ENCODE measurements at places on chromosomes 6 and 20.

DNA sequence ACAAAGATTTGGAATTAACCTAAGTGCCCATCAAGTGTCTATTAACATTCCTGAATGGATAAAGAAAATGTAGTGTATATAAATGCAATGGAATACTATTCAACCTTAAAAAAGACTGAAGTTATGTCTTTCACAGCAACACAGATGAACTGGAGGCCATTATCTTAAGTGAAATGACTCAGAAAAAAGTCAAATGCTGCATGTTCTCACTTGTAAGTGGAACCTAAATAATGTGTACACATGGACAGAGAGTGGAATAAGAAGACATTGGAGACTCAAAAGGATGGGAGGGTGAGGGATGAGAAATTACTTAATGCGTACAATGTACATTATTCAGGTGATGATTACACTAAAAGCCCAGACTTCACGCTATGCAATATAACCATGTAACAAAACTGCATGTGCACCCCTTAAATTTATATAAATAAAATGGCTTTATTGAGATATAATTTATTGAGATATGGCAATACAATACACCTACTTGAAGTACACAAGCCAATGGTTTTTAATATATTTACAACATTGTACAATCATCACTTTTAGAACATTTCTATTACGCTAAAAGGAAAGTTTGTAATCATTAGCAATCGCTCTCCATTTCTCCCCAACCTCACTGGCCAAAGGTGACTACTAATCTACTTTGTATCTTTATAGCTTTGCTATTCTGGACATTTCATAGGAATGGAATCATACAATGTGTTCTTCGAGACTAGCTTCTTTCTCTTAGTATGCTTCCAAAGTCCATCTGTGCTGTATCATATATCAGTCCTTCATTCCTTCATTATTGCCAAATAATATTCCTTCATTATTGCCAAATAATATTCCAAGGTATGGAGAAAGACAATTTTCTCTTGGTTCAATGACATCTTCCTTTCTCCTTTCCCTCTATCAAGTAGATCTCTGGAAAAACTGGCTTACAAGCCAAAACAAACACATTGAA is 5.8 kb downstream of the STX7 start:
- DNase-seq = no peak

DNA sequence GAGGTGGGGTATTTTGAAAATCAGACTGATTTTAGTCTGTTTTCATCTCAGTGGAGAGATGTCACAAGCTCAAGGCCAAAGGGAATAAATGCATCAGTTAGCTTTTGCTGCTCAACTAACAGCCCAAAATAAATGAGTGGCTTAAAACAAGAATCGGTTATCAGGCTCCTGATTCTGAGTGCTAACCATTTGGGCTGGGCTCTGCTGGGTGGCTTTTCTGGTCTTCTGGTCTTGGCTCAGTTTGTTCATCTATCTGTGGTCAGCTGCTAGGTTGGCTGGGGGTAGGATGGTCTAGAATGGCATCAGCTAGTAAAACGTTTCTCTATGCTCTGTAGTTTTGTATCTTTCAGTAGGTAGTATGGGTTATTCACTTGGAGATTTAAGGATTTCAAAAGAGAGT is 357.5 kb upstream of the JAG1 start:
- no peak for DNase-seq

DNA sequence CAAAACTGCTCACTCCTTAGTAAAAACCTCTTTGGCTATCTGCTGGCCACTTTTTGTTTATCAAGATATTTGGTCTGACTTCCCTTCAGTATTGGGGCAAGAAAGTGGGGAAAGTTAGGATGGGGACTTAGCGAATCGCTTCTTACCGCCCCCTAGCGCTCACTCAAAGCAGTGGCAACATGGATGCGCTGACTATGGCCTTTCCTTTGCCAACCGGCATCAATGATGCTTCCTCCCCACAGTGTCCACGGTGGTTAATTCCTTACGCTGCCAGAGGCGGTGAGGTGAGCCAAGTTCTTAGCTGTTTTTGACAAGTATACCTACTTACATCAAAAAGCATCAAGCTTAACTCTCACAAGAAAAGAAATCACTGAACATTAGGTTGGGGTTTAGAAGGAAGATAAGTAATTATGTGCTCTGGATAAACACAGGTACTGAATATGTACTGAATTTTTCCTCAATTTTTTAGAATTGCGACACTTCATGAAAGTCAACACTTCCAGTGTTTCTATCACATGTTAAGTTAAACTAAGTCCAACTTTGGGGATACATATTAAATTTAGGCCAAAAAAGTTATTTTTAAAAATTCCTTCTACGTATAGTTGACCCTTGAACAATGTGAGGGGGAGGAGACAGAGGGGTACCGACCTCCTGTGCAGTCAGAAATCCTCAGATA is 86.7 kb downstream of the GMDS start:
- peak; percentile 12 for DNase-seq

DNA sequence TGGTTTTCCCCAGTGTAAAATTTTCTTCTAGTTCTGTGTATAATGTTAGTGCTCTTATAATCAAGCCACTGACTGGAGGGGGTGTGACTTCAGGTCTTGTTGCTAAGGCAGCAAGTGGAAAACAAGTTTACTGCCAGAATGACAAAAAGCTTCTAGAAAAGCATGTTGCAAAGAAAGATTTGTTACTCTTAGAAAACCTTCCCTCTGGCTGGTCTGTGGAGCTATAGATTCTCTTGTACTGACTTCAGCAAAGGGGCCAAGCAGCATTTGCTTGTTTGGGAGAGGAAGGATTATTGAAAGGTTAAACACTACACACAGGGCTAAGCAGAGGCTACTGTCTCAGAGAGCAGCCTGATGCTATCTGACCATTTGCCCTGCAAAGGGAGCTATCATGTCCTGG is 288.8 kb downstream of the BTBD9 start:
- peak; percentile 80 for DNase-seq

DNA sequence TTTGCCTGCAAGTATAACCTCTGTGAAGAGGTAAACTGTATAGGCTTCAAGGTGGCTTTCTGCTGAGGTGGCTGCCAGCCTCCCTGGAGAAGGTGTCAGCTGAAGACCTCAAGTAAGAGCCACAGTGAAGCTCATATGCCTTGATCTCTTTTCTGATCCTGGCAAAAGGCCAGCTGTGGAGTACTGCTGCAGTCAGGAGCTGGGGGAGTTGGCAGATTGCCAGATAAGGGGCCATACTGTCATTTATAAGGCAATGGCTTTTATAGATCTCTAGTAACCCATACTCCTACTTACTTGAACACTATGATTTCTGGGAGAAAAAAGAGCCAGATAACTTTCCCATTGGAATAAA is 8.8 kb upstream of the CEP85L start:
- peak; percentile 89 for DNase-seq

DNA sequence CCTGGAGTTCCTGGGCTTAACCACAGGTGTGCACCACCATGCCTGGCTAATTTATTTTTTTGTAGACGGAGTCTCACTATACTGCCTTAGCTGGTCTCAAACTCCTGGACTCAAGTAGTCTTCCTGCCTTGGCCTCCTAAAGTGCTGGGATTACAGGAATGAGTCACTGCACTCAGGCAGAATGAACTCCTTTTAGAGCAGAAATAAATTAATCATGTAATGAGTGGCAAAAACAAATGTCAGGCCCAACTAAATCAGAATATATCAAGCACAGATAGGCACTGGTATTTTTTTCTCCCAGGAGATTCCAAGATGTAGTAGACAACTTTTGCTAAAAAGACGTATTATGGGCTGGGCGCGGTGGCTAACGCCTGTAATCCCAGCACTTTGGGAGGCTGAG is 2.6 kb downstream of the RPS10 start:
- DNase-seq = no peak

DNA sequence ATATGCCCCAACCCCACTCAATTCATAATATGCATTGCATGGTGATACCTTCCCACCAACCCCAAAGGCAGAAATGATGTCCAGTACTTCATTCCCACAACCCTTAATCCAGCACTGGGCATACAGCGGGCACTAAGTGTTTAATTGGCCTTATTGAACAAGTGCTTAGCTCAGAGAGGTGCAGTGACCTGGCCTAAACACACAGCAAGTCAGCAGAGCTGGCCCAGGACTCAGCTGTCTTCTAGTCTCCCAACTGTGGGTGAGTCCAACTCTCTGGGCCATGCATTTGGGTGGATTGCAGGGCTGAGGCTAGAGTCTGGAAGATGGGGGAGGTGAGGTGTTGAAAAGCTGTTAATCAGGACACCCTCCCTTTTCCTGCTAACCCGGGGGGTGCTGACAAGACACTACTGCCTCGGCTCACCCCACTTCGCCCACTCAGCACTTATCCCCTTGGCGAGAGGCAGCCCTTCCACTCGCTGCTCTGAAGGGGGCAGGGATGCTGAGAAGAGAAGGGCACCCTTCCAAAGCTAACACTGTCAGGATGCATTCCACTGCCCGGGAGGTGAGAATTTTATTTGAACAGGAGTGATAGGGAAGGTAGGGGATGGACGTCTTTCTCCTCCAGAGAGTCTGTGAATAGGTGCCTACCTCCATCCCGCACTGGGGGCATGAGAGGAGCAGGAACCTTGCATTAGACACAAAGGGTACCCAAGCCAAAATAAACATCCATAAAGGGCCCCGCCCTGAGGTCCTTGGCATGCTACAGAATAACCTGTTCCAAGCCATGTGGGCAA is 14.2 kb downstream of the KCNK5 start:
- DNase-seq = no peak

- DNase-seq = no peak
Measured at GRCh38 chr20:10562899-10563298, 110.9 kb downstream of the JAG1 start.

GRCh38 chr6:391559-392440 is at the start of gene IRF4:
TSS of gene IRF4 (plus strand) at chr6:391752. CDS start at chr6:393153, 1,401 bp downstream.
- no peak for DNase-seq

- no peak for DNase-seq
Measured at GRCh38 chr6:134201716-134202115, 116.2 kb downstream of the SGK1 start.

GRCh38 chr6:85452441-85452881 is 2.6 kb downstream of the NT5E start:
- peak; percentile 63 for DNase-seq

DNA sequence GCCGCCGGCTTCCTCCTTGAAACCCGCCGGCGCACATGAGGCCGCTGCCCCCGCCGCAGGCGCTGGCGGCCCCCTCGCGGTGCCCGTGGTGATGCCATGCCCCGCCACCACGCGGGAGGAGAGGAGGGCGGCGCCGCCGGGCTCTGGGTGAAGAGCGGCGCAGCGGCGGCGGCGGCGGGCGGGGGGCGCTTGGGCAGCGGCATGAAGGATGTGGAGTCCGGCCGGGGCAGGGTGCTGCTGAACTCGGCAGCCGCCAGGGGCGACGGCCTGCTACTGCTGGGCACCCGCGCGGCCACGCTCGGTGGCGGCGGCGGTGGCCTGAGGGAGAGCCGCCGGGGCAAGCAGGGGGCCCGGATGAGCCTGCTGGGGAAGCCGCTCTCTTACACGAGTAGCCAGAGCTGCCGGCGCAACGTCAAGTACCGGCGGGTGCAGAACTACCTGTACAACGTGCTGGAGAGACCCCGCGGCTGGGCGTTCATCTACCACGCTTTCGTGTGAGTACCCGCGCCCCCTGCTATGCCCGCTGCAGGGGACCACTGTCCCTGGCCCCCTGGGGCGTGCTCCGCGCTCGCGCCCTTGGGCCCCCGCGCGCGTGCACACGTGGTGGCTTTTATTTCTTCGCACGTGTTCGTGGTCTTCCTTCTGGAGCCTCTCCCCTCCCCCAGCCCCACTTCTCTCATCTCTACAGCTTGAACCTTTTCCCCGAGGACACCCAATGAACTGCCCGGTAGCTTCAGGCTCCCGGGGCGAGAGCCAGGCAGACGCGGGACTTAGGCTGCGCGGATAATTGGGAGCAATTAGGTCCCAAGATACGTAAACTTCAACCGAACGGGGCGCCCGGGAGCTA is 453 bp downstream of the KCNQ5 start:
- DNase-seq = peak; percentile 62

DNA sequence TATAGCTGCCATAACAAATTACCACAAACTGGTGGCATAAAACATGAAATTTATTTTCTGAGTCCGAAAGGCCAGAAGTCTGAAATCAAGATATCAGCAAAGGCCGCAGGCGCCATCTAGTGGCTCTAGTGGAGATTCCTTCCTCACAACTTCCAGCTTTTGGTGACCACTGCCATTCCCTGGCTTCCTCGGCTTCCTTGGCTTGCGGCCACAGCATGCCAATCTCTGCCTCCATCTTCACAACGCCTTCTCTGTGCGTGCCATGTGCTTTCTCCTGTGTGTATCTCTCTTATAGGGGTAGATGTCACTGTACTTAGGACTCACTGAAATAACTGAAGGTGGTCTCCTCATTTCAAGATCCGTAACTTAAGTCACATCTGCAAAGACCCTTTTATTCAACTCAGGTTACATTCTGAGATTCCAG is 5.4 kb upstream of the PLAGL1 start:
- peak; percentile 95 for DNase-seq

All from tongue (tissue), 3 donors.